ENCODE measurements at places on chromosomes 6 and 20.

- no peak for DNase-seq
Measured at GRCh38 chr20:37878835-37879599, 23.9 kb upstream of the VSTM2L start.

- no peak for DNase-seq
Measured at GRCh38 chr6:37560737-37561103, 61.0 kb upstream of the CCDC167 start.

GRCh38 chr6:140641412-140641811 lies 1267.0 kb upstream of the CITED2 start:
- no peak for DNase-seq

DNA sequence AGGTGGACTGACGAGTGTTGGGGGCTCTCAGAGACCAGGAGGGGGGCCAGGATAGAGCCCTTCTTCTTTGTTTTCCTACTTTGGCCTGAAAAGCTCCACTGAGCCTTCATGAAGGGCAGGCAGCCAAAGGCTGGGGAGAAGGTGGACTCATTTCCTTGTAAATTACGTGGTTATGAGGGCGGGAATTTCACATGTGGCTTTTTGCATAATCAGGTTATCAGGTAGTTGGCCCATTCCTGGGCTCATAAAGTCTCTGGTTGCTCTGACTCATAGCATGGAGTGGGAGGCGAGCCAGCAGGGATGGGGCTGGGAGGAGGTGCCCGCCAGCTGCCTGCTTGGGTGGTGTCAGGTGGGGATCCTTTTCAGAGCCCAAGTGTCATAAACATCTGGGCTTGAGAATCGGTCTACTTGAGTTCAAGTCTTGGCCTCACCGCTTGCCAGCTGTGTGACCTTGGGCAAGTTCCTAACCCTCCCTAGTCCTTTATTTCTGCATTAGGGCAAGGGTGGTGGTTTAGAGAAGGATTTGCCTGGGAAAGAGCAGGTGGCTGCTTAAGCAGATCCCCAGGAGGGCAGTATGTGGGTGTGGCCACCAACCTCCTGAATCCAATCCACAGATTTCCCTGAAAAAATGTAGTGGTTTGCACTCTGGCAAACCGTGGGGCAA lies 26.5 kb upstream of the RNF24 start:
- peak; percentile 99 for DNase-seq

- peak; percentile 4 for DNase-seq
Measured at GRCh38 chr6:162032620-162033019, 694.9 kb downstream of the PRKN start.

- DNase-seq: no peak
Measured at GRCh38 chr20:32647606-32648005, 26.1 kb downstream of the C20orf203 start.

GRCh38 chr20:52801628-52802006 lies 170.5 kb upstream of the TSHZ2 start:
- DNase-seq: no peak

- DNase-seq: no peak
Measured at GRCh38 chr6:3142536-3142935, 14.8 kb downstream of the TUBB2A start.

GRCh38 chr6:89122625-89123024 lies 4.8 kb upstream of the SRSF12 start:
- DNase-seq: peak; percentile 44

GRCh38 chr6:107736713-107737396 lies 87.3 kb downstream of the SCML4 start:
- no peak for DNase-seq

DNA sequence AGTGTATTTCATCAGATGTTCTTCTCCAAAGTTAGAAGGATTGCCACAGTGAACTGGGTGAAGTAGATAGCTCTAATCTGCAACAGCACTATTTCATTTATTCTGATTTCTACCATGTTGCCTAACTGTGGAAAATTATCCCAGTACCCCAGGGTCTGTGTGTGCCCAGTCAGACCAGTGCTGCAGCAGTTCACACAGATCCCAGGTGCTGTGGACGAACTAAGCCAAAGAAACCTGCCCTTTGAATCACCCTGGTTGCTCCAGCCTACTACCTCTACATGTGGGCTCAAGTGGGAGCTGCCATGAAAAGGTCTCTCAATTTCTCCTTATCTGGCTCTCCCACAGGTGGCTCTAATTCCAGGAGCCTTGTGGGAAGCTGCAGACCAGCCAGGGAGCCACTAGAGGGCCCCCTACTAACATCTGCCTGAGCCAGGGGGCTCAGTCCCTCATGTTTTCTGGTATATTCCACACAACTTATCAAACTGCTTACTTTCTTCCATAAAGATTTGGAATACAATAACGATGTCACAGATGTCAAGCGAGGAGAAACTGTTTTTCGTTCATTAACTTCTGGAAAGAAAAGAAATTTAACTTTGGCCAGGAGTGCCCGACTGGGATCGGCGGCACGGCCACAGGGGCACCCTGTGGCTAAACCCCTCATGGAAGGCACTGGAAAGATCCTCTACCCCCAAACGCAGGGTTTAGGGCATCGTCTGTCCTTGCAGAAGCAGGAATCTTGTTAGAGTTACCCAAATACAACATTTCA lies 31.6 kb upstream of the LY86 start:
- peak; percentile 32 for DNase-seq

DNA sequence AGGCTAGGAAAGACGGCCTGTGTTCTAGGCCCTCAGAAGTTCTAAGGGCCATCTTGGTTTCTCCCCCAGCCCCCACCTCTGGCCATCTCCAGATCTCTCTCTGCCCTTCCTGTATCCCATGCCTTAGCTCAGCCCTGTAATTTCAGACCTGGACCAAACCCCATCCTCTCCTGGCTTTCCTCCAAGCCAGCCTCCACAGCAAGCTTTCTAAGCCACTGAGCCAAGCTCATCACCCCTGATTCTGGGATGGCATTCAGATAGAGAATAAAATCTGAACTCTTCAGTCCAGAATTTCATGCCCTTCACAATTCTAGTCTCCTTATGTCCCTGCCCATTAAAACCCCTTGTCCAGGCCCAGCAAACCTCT lies 18.9 kb upstream of the CCM2L start:
- DNase-seq: no peak

DNA sequence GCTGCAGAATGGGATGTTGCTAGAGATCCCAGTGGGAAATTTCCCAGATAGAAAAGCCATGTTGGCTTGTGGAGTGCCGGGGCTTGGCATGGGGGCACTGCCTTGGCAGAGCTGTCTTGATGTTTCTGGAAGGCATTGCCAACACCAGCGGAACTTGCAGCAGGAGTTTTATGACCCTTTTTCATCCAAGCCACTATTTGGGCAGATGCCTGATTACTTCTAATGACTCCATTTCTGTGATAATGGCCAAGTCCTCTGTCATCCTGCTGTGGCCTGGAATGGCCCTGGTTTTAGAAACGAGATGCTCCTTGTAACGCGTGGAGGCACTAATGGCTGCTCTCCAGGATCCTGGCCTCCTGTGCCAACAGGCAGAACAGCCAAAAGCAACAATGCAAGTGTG lies 229.0 kb downstream of the ZNF217 start:
- no peak for DNase-seq

GRCh38 chr20:44807051-44807683 lies 3.2 kb downstream of the RIMS4 start:
- no peak for DNase-seq
